COR-L47 (cell line): ENCODE measurements at places on chromosomes 5 and 9.

GRCh38 chr9:16275795-16276624, 594.5 kb downstream of the BNC2 start:
- DNase-seq: no peak

GRCh38 chr5:31291323-31291854, 97.9 kb downstream of the CDH6 start:
- DNase-seq: no peak

DNA sequence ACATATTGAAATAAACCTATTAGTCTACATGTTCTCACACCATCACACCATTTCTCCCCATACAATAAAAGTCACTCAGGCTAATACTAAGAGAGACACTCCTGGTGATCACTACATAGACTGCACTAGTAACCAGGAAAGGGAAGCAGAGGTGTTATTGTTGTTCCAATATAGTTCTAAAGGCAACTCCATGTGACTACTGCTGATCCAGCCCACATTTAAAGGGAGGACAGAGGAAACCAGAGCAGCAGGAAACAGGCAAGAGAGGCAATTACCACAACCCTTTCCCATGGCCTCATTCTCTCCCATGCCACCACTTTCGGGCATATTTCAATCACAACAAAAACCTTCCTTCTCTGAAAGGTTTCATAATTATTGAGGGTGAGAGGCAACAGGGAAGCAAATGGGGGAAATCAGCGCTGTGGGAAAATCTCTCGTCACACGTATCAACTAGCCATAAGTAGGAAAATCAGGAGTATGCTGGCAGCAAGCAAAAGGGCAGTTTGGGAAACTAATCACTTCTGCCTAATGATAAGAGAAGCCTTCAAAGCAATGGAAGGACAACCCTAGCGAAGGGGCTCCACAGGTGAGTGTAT, 1.8 kb downstream of the UBAP2 start:
- peak; percentile 2 for DNase-seq

- DNase-seq: no peak
Observed at GRCh38 chr5:125316391-125316790, 570.0 kb upstream of the ZNF608 start.

DNA sequence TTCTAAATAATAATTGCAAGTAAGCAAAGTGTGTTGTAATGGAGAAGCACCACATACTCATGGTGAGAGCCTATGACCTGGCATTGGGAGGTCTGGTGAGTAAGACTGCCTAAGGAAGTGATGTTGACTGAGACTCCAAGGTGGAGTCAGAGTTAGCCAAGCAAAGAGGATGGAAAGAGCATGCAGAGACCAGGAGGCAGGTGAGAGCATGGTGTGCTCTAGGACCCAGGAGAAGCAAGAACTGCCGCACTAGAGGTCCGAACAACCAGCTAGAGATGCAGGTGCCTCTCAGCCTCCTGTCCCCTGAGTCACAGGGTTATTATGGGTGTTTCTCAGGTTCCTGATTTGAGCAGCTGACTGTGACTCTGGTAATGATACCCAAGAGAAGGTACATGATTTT, 27.3 kb downstream of the ANP32B start:
- no peak for DNase-seq

GRCh38 chr9:92558612-92559374, 23.0 kb upstream of the ECM2 start:
- DNase-seq: no peak

DNA sequence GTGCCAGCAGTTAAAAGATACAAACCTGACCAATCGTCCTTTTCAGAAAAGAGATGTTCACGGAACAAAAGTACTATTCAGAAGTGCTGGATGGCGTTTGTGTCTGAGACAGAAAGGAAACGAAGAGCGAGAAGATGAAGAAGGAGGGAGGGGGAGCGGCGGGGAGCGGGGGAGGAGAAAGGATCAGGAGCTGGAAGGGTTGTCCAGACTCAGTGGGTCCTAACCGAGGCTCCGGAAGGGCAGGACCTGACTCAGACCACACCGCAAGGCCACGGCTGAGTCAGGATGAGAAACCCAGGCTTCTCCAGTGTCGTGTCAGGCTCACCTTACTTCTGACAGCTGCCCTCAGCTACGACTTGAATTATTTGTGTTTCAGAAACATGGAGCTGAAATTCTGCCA, 46.2 kb downstream of the PAX5 start:
- no peak for DNase-seq

GRCh38 chr5:123359454-123360200, 63.6 kb downstream of the CEP120 start:
- DNase-seq: no peak

GRCh38 chr9:82763656-82764055, 299.3 kb downstream of the RASEF start:
- no peak for DNase-seq

GRCh38 chr5:33758737-33759136, 133.1 kb downstream of the ADAMTS12 start:
- DNase-seq: no peak

DNA sequence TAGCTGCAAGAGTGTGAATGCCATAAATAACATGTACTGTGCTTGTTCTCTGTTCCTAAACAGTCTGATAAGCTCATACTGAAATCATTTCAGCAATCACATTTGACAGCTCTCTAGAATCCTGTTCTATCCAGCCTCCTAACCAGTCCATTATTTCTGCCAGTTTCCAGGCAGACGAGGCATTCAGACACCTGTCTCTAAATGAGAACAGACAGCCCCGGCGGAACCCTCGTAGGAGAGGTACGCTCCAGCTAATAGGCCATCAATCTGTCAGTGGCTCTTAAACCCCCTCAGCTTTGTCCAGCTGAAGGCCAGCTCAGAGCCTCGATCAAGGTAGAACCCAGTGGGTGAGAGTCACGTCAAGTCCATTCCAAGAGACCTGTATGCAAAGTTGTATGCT, 272.3 kb downstream of the GLIS3 start:
- DNase-seq: no peak

DNA sequence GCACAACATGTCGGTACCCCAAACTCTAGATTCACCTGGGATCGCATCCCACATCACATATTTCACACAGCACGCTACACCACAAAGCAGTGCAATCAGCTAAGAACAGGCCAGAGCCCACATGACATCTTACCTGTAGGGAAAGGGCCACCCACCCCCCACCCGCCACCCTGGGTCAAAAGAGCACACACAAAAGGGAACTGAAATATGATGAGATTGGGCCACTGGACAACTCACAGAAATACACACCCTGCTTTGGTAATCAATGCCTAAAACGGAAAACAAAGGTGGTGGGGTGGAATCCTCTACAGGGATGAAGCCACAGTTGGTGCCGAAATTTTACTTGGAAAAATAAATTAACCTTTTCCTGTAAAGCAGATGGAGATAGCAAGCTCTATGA, 13.1 kb downstream of the RETREG1 start:
- no peak for DNase-seq

DNA sequence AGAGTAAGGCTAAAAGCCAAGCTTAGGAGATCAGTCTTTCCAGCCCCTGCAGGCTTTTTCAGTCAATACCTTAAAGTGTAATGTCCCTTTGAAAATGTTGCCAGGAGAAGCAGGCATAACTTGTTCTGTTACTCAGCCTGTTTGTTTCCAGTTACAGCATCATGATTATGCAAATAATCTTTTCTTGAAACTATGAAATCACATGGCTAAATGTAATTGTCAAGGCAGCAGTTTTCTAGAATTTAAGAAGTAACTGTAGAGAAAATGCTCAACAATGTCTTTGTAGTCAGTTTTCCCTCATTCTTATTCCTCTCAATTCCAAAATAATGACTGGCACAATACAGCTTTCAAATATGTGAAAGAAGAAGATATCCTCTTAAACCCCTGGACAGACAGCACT, 1.9 kb upstream of the GPR107 start:
- DNase-seq: no peak

DNA sequence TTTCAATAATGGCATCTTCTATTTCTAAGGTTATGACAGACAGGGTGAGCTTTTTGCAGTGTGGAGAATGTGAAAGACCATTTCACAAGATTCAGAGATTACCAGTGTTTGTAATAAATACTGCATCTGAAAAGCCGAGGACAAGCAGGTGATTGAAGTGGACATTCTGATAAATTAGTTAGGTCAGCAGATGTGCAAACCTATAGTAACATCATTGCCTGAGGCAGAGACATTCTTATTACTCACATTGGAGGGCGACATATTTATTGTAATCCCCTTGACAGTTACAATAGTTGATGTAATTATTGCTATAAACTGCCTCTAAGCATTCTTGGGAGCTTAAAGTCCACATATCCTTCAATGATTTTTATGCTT, 3.3 kb downstream of the RASGRF2 start:
- no peak for DNase-seq

DNA sequence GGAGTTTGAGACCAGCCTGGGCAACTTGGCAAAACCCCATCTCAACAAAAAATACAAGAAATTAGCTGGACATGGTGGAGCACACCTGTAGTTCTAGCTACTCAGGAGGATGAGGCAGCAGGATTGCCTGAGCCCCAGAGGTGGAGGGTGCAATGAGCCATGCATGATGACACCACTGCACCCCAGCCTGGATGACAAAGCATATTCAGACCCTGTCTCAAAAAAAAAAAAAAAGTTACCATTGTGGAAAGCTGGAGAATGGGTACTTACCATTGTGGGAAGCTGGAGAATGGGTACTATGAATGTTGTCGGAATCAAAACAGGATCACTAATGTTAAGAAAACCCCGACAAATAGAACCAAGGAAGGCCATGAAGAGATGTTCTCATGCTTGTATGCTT, 25.7 kb downstream of the HINT1 start:
- no peak for DNase-seq

GRCh38 chr5:113150821-113151220, 174.2 kb downstream of the DCP2 start:
- no peak for DNase-seq

- no peak for DNase-seq
Observed at GRCh38 chr5:124231230-124231629, 515.2 kb downstream of the ZNF608 start.

DNA sequence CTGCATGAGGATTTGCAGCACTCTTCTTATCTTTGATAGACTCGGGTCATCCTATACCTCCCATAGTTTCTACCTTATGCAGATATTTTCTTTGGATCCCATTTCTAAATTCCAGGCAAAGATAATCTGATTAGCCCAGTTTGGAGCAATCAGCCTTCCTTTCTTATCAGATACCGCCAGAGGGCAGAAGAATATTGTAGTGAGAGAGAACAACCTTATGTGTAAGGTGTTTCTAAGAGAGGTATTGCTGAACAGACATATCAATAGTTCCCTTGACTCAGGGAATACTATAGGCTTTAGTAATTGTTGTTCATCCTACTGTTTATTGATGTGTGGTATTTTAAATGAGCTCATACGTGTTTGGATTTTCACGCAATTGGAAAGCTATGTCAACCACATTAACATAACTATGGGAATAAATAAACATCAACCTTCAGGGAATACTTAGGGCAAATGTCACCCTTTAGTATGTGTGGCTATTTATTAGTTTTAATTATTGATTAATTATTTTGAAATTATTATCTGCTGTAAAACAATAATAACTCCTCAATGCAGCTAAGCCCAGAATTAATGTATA, 1435.2 kb upstream of the CDH9 start:
- no peak for DNase-seq

DNA sequence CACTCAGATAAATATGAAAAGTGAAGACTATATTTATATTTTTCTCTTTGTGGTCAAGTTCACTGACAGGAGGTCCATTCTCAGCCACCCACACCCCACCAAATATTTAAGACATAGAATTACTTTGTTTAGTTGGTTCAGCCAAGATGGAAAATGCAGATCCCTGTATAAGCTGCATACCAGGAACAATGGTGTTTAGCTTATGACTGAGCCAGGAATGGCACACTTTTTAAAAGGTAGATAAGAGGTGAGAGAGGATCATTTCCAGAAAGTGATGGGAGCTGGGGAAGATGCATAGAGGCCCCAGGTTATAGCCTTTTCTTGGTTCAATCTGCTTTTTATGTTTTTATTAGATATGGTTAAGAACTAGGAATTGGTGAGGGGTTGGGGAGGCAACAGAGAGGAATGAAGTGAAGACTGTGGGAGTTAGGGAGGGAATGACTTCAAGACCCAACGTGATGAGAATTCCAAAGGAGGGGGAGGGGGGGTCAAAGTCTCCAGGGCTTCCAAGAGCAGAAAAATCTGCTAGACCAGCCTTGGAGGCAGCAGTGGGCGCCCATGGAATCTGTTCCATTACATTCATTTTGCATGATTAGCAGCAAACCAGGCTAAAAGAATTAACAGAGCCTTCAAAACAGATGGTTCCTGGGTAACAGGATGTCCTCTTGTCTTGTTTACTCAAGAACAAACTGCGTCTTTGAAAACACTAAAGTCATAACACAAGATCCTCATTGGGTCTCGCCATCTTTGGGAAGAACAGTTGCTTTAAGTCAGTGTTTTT, 95.2 kb downstream of the FGF1 start:
- no peak for DNase-seq
